ENCODE measurements at places on chromosomes 4 and X.

GRCh38 chrX:16678689-16679088 is 28.7 kb downstream of the S100G start:
- peaks cover 7% of the 10 kb centered on the region for H3K36me3 ChIP-seq
- H3K4me3 ChIP-seq = no peak overlapping the region
- H3K4me1 ChIP-seq = no peaks in the 10 kb centered on the region
- no peaks in the 10 kb centered on the region for H3K27me3 ChIP-seq
- H3K27ac ChIP-seq = no peak overlapping the region

- no peaks in the 10 kb centered on the region for H3K27me3 ChIP-seq
- no peaks in the 10 kb centered on the region for H3K36me3 ChIP-seq
- DNase-seq = no peak
- H3K4me1 ChIP-seq = no peaks in the 10 kb centered on the region
- no peak overlapping the region for H3K27ac ChIP-seq
- H3K4me3 ChIP-seq = no peak overlapping the region
These were observed 1016.0 kb downstream of the ARAP2 start for GRCh38 chr4:35228313-35228712.

DNA sequence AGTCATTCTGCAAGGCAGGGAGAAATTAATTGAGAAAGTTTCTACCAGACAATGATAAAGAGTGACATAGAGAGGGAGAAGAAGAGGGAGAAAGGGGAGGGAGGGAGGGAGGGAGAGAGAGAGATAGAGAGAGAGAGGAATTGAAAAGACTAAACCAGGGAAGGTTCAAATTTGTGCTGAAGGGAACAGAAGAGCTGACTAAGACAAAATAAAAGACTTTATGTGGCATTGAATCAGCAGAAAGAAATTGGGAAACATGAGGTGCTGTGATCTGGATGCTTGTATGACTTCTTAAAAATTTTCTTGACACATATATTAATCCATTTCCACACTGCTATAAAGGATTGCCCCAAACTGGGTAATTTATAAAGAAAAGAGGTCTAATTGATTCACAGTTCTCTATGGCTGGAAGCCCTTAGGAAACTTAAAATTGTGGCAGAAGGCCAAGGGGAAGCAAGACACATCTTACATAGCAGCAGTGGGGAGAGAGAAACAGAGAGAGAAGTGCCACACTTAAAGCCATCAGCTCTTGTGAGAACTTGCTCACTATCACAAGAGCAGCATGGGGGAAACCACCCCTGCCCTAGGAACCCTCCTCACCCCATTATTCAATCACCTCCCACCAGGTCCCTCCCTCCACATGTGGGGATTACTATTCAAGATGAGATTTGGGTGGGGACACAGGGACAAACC is 13.5 kb upstream of the CXCL6 start:
- no peaks in the 10 kb centered on the region for H3K4me1 ChIP-seq
- no peaks in the 10 kb centered on the region for H3K27me3 ChIP-seq
- H3K36me3 ChIP-seq = no peaks in the 10 kb centered on the region
- no peak overlapping the region for H3K4me3 ChIP-seq

GRCh38 chr4:70838204-70838603 is 1.5 kb downstream of the GRSF1 start:
- peaks cover 26% of the 10 kb centered on the region for H3K36me3 ChIP-seq
- DNase-seq = no peak
- H3K4me3 ChIP-seq = peak overlapping the region; percentile 85
- no peaks in the 10 kb centered on the region for H3K27me3 ChIP-seq
- H3K4me1 ChIP-seq = peaks cover 32% of the 10 kb centered on the region

All from activated CD4-positive, alpha-beta memory T cell treated with anti-CD3 and anti-CD28 coated beads, Interleukin-2, amount 10 ng/mL, durations not matched to agents 7 days and 5 days (primary cell).